ENCODE measurements at places on chromosomes 7 and 10. TPM values are rescaled to one million over a fixed set of nuclear protein-coding genes. Genes with fewer than 3 reads are reported as not detected.

Gene RET
- 0.24 TPM for total RNA-seq

Gene DYDC2
- total RNA-seq = not detected

Gene AIFM2
- 17.6 TPM for total RNA-seq

Gene TCAF2
- 18.0 TPM for total RNA-seq

Gene ASB13
- 7.5 TPM for total RNA-seq

Gene ZNF789
- 12.3 TPM for total RNA-seq

Gene IDI2
- not detected for total RNA-seq

Gene C7orf57
- total RNA-seq = 0.66 TPM

Gene LRRC18
- total RNA-seq = not detected

Gene LRRD1
- not detected for total RNA-seq

Gene HOXA5
- not detected for total RNA-seq

Gene DCLRE1A
- total RNA-seq = 16.9 TPM

Gene EBLN1
- total RNA-seq = not detected

Gene KCNH2
- 0.11 TPM for total RNA-seq

Gene CTAGE6
- 0.26 TPM for total RNA-seq

Gene CALY
- total RNA-seq = 0.92 TPM

Gene ADAM8
- total RNA-seq = 67.0 TPM

Gene MYL10
- total RNA-seq = not detected

Gene TMEM72
- not detected for total RNA-seq

Gene LRRN3
- 101 TPM for total RNA-seq

Gene AFAP1L2
- 2.5 TPM for total RNA-seq

Gene NUTM2B
- 0.50 TPM for total RNA-seq
